ENCODE measurements at places on chromosomes 16 and 17. TPM values are rescaled to one million over a fixed set of nuclear protein-coding genes. Genes with fewer than 3 reads are reported as not detected.

The IKZF3 gene
- 3.2 TPM for polyA plus RNA-seq

The CHST4 gene
- polyA plus RNA-seq: not detected

The STAT5A gene
- polyA plus RNA-seq: 66.7 TPM

The C17orf67 gene
- 2.9 TPM for polyA plus RNA-seq

DNA sequence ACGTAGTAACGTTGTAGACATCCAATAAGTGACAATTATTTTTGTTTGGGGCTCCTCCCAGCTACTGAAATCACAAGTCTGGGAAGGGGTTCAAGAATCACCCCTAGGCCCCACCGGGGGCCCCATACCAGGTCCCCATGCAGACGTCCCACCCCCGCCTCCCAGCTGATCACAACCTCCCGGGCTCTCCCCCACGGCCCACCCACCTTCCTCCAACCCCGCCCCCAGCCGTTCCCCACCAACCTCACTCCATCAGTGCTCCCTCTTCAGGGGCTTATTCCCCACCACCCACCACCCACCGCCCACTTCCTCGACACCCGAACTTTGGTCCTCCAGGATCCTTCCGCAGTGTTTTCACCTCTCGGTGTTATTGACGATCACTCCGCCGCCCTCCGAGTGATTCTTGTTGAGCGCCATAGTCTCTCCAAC lies 240 bp downstream of the WBP2 start:
- DNase-seq: no peak

- DNase-seq: no peak
Measured at GRCh38 chr17:28948342-28948741, 3.0 kb downstream of the PHF12 start.

GRCh38 chr17:65584604-65585521 lies 23.4 kb upstream of the AXIN2 start:
- DNase-seq: no peak

GRCh38 chr17:55351226-55351625 lies 70.4 kb downstream of the MMD start:
- no peak for DNase-seq

GRCh38 chr17:44828919-44829522 lies 1.1 kb downstream of the GJC1 start:
- peak; percentile 20 for DNase-seq

DNA sequence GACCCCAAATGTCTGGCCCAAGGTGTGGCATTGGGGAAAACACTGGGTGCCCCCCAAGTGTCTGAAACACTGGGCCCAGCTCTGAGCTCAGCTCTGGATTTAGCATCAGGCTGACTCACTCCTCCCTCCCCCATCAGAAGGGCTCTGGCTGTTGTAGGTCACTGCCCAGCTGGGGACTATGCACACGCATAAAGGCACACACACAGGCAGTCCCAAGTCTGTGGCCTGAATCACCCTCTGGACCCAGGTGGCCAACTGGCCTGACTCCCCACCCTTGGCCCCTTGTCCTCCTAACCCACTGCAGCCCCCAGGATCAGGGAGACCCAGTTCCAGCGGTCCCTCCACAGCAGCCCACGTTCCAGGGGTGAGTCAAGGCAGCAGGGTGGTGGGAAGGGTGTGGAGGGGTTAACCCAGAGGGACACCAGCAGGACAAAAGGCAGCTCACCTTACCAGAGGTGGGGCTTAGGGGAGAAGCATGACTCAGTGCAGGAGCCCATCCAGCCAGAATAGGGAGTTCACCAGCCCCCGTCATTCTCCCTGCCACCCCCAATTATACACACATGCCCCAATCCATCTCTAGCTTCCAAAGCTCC lies 47.0 kb downstream of the MYO18A start:
- DNase-seq: no peak

- no peak for DNase-seq
Measured at GRCh38 chr16:7257016-7257415, 75.6 kb upstream of the RBFOX1 start.

DNA sequence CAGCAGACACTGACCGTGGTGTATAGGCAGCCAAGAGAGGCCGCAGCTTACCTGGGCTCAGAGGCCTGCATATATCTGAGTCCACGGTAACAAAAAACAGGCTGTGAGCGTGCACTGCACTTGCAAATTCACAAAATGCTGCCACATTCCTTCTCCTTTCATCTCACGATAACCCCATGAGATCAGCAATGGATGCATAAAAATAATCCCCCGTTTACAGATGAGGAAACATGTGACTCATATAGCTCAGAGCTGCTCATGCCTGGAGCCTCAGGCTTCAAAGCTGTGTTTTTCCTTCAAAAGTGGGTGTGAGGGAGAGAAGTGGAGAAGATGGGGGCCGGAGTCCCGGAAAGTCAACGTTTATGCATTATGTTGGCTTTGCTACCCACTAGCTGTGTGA lies 118.3 kb upstream of the FOXF1 start:
- no peak for DNase-seq

GRCh38 chr17:17173921-17174320 lies 32.2 kb downstream of the PLD6 start:
- no peak for DNase-seq

DNA sequence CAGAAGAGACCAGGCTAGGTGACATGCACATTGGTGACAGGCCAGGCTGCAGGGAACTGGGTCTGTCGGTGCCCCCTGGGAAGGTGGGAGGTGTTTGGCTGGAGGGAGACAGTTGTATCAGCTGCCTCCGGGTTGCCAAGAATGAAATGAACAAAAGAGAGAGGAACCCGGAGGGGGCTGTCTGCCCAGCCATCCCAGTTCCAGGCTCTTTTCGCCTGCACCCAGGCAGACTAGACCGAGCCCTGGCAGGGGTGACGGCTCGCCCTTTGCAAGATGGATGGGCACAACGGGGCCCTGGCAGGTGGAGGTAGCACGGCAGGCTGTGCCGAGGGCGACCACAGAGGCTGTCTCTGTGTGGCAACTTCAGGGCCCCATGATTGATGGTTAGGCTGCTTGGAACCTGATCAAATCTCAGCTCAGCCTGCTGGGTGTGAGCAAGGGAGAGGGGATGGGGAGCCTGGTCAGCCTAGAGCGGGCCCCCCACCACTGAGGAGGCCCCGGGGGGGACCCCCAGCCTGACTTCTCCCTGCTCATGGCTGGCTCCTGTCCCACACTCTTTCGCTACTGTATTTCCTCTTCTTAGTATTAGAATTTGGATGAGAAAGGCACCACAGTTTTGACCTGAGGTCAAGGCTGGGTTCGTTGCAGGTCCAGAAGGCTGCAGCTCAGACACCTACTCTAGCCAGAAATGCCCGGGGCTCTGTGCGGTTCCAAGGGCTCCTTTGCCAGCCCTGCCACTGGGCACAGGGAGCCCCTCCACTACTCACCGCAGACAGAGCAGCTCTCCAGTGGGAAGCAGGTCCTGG lies 118.9 kb upstream of the CHMP6 start:
- DNase-seq: no peak

- DNase-seq: peak; percentile 63
Measured at GRCh38 chr17:41322094-41322902, 6.8 kb upstream of the KRTAP17-1 start.

- DNase-seq: no peak
Measured at GRCh38 chr17:21268596-21269188, 15.5 kb upstream of the NATD1 start.

- peak; percentile 15 for DNase-seq
Measured at GRCh38 chr16:69444873-69445517, 20.6 kb downstream of the CYB5B start.

DNA sequence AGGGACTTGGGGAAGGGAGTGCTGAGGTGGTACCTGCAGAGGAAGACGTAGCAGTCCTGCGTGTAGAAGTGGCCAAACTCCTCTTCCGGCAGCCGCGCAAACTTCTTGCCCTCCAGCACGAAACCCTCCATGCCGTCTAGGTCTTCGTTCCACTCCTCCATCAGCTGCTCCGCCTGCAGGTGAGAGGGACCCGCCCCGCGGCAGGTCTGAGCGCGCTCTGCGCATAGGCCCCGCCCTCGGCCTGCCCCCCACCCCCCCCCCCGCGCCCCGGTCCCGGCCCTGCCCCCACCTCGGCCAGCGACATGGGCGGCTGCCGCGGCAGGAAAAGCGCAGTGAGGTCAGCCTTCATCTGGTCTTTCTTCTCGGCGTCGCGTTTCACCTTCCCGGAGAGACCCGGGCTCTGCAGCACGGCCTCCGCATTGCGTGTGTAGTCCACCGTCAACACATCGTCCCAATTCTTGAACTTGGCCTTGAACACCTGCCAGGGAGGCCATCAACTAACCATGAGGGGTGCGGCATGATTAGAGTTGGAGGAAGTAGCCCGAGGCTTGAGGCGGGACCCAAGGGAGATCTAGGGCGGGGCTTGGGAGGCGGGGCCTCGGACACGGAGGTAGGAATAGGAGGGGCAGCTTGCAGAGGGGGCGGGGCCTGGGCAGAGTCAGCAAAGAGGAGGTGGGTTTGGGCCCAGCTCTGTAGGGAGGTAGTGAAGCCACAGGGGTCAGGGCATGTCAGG lies 11.5 kb downstream of the FLII start:
- no peak for DNase-seq

DNA sequence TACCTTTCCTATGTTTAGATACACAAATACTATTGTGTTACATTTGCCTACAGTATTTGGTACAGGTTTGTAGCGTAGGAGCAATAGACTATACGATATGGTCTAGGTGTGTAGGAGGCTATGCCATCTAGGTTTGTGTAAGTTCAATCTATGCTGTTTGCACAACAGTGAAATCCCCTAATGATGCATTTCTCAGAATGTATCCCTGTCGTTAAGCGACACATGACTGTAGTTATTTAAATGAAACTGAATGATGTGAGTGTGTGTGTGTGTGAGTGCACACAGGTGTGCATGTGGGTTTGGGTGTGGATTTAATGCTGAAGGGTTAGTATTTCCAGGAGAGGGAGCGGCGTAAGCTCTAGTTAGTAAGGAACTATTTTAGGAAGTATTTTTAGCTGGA lies 34.6 kb upstream of the SMIM36 start:
- no peak for DNase-seq

DNA sequence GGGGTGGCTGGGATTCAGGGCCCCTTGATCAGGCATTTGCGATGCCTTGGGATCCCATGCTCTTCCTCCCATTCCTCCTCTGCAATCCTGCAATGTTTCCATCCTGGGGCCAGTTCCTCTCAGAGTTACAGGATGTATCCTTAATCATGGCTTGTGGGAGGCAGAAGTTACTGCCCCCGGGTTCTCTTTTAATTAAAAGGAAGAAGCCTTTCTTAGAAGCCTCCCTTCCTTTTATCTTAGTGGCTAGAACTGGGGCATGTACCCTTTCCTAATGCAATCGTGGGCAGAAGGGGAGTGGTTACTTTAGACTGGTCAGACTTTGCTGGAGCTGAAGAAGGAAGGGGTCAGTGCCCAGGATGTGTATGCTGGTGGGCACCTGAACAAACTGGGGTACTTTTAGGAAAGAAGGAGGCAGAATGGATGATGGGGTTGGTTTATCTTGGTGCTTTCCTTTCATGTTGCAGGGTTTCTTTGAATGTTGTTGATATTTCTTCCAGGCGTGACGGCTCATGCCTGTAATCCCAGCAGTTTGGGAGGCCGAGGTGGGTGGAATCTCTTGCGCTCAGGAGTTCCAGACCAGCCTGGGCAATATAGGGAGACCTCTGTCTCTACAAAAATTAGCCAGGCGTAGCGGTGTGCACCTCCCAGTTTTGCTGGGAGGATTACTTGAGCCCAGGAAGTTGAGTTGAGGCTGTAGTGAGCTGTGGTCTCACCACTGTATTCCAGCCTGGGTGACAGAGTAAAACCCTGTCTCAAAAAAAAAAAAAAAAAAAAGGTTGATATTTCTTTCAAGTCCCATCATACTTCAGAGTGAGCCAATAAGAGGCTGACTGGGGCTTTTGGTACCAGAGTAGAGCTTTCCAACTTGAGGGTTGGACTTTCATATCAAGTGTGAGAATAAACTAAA lies 13.2 kb upstream of the SPN start:
- DNase-seq: no peak

DNA sequence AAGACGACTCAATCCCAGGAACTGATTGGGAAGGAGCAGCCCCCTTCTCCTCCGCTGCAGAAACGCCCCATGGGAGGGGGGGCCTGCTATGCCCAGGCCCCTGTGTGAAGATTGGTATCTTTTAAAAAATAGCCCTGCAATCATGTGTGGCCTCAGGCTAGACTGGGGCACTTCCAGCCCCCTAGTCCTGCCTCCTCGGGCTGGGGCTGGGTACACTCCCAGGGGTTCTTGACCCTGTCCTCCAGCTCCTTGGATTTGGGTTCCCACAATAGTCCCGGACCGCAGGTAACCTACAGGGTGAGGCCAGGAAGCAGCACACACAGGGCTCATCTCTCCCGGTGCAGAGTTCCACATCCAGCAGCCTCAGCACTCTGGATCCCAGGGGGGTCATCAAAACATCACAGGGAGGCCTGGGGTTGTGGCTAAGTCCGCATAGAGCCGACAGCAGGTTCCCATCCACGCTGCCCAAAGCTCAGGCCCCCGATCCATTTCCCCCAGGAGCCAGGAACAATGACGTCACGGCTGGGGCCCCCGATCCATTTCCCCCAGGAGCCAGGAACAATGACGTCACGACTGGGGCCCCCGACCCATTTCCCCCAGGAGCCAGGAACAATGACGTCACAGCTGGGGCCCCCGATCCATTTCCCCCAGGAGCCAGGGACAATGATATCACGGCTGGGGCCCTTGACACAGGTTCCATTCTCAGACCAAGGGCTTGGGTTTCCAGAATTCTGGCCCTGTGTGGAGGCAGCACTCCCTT lies 202.4 kb downstream of the IRF8 start:
- DNase-seq: no peak

- DNase-seq: no peak
Measured at GRCh38 chr17:77101521-77102410, 39.0 kb upstream of the SEC14L1 start.

DNA sequence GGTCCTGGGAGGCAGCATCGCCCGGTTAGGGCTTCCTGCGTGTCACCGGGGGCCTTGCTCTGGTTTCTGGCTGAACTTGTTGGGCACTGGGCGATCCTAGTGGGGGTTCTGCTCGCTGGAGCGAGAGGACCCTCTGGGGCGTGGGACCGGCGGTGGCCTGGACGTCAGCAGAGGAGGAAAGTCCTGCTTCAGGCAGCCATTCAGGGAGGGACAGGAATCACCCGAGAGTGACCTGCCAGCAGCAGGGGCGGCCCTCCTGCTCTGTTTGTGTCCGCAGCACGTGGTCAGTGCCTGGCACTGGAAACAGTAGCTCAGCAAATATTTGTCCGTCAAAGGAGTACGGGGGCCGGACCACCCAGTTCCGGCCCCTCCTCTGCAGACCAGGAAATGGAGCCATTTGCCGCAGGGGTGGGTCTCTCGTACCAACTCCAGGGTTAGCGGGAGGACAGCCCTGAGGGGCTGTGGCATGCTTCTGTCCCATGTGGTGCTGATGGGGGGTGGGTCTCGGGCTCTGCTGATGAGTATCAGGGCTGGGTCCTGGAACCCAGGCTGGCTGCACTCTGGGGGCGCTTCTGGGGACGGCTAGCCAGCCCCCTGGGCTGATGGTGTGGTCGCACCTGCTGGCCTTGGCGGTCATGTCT lies 48.3 kb downstream of the BAIAP2 start:
- DNase-seq: no peak

- DNase-seq: no peak
Measured at GRCh38 chr16:70804153-70804733, 3.3 kb upstream of the VAC14 start.

Data from CD4-positive, alpha-beta memory T cell (primary cell).